A549 treated with ZK216348 at 1 μM for 4 hours (cell line): ENCODE measurements at places on chromosomes 5 and 9. TPM values are rescaled to one million over a fixed set of nuclear protein-coding genes. Genes with fewer than 3 reads are reported as not detected.

The DPYSL3 gene
- total RNA-seq, result 16.2 to 20.7 TPM (median 18.0 TPM) in 5 replicates

The ACSL6 gene
- 0.06 TPM in 1 of 5 replicates, not detected in the others for total RNA-seq

The SLC36A3 gene
- not detected in 5 replicates for total RNA-seq

The SLC45A2 gene
- not detected in 5 replicates for total RNA-seq

The OLFML2A gene
- 16.5 to 31.7 TPM (median 24.6 TPM) in 5 replicates for total RNA-seq

The PCDHB8 gene
- total RNA-seq, result 0.20 to 0.40 TPM (median 0.37 TPM) in 4 of 5 replicates, not detected in the other

The SMIM32 gene
- total RNA-seq, result not detected in 5 replicates

The CDC20B gene
- total RNA-seq, result 0.07 to 0.13 TPM (median 0.08 TPM) in 3 of 5 replicates, not detected in the others

The FABP6 gene
- 0.45 to 1.6 TPM (median 1.1 TPM) in 5 replicates for total RNA-seq

The STK32A gene
- 0.20 to 0.74 TPM (median 0.29 TPM) in 5 replicates for total RNA-seq

The DEPDC1B gene
- 13.1 to 17.4 TPM (median 15.1 TPM) in 5 replicates for total RNA-seq
